Activated T-helper 1 cell treated with Interleukin-2 at 50 U/mL for 16 hours (primary cell): ENCODE measurements at places on chromosomes 6 and 20.

GRCh38 chr6:139373154-139373927 lies 1.1 kb downstream of the CITED2 start:
- DNase-seq, result peak; percentile 66

- no peak for DNase-seq
These were observed 6.7 kb downstream of the C20orf203 start for GRCh38 chr20:32667027-32667426.

GRCh38 chr6:29680416-29680815 lies 536 bp downstream of the ZFP57 start:
- DNase-seq, result no peak

- no peak for DNase-seq
These were observed 117.6 kb upstream of the ZFP64 start for GRCh38 chr20:52309181-52309580.

- DNase-seq, result no peak
These were observed 1005.8 kb upstream of the ADGRB3 start for GRCh38 chr6:67629258-67629657.

GRCh38 chr6:95091823-95092436 lies 485.4 kb upstream of the MANEA start:
- no peak for DNase-seq

DNA sequence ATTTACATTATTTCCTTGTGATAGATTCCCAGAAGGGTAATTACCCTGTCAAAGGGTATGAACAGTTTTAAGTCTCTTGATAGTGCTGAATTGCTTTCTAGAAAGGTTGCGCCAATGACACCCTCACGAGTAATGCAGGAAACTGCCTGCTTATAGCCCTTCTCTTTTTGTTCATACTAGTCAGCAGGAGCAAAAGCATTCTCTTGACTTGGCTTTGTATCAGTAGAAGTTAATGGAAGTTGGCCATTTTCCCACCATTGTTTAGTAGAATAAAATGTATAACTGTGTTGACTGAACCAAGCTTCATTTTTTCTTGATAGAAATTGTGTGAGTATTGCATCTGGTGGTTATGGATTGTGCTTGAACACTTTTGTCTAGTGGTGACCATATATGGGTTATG lies 100.1 kb downstream of the FARS2 start:
- no peak for DNase-seq

DNA sequence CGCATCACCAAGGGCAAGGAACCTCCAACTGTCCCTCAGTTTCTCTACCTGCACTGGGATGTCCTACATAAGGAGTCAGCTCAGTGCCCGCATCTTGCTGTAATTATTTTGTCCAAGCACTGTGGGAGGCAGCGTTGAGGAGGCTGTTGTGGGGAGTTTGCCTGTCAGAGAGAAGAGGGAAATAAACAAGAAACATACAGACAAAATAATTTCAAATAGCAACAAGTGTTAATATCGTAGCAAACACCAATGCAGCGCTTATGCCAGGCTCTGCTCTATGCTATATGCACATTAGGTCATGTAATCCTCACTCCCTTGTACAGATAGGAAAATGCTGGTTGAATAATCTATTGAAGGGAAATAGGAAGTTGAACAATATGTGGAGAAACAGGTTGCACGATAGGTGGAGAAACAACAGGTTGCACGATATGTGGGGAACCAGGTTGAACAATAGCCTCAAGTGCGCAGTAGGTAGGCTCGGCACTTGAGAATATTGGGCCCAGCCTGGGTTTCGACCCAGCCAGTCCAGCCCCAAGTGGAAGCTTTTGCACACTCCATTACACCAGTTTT lies 91.2 kb upstream of the SIRPA start:
- DNase-seq, result no peak
